ENCODE measurements at places on chromosomes 4 and X. TPM values are rescaled to one million over a fixed set of nuclear protein-coding genes. Genes with fewer than 3 reads are reported as not detected.

Gene TMEM156
- 0.06 TPM for polyA plus RNA-seq

Gene SLC10A4
- 0.15 TPM for polyA plus RNA-seq

Gene AFF2
- 0.01 TPM for polyA plus RNA-seq

Gene TMEM47
- polyA plus RNA-seq, result 14.0 TPM

Gene STOX2
- 6.2 TPM for polyA plus RNA-seq

Gene TCEAL4
- 176 TPM for polyA plus RNA-seq
